ENCODE measurements at places on chromosomes 7 and 10. TPM values are rescaled to one million over a fixed set of nuclear protein-coding genes. Genes with fewer than 3 reads are reported as not detected.
A peak's percentile ranks its signal among the peaks of the same experiment; 100 is the strongest.

GRCh38 chr10:21495002-21495751 lies 30.3 kb downstream of the SKIDA1 start:
- DNase-seq: no peak

VWA2 gene
- not detected for total RNA-seq

- DNase-seq: no peak
Measured at GRCh38 chr7:36605261-36606051, 118.8 kb downstream of the AOAH start.

ZNF488 gene
- 0.09 TPM for total RNA-seq

DNA sequence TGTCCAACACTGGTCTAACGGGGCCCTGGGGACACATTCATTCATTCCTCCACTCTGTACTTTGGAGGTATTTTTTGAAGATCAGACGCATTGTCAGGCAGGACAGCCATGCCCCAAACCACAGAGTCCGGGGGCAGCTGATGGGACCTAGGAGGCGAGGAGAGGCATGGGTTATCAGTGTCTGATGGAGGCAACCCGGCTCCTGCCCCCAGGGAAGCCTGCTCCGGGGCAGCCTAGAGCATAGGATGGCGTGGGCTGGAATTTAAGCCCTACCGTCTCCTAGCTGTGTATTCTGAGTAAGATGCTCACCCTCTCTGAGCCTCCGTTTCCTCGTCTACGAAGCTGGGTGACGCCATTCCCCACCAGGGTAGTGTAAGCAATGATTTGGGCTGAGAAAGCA lies 55.4 kb upstream of the ELN start:
- DNase-seq: no peak

DNA sequence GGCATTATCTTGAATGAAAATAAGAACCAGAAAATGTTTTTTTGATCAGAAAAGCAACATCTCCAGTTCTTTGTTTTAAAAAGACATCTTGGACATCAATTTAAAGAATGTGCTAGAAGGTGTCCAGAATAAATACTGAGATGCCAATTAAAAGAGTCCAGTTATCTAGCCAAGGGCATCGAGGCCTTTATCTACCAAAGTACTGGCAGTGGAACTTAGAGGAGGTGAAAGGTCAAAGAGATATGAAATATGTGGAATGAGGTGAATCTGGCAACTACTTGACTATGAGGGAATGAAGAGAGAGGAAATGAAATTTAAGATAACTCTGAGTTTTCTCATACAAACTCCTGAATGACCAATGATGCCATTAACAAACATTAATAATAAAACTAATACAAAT lies 154.3 kb upstream of the GNAI1 start:
- no peak for DNase-seq

GRCh38 chr10:4315551-4315950 lies 510.5 kb upstream of the AKR1E2 start:
- no peak for DNase-seq

MYOF gene
- 24.2 TPM for total RNA-seq

DNA sequence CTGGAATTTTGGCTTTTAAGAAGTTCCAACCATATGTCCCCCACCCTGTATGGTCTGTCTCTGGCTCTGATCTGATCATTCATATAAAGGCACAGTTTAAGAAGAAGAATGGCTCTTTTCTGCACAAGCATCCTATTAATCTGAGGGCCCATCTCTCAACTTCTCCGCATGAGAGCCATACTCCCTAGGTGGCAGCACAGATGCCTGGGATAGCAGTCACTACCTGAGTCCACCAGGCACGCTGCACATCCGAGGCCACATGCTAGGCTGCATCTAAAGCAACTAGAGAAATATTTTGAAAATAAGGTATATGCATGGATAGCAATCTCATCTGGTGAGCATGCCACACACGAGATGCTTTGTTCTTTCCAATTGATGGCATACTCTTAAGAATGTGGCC lies 565.5 kb downstream of the PARD3 start:
- DNase-seq: no peak

SPAM1 gene
- total RNA-seq: not detected

DNA sequence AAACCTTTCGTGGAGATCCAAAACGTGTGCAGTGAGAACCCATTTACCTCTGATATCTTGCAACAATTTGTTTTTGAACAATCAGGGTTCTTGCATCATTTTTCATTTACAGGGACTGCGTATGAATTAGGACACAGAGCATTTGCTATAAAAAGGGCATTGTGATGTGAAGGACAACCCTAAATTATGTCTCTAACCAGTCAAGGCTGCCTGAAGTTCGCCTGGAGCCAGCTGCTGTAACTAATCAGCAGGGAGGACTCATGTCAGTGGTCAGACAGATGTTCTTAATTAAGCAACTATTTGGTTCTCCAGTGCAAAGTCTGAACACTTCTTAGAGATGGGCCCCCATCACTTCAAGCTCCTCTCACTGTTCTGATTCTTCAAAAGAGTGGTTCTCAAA lies 674.8 kb downstream of the KCNMA1 start:
- peak; percentile 38 for DNase-seq

- DNase-seq: no peak
Measured at GRCh38 chr7:64997927-64998391, 7.1 kb upstream of the ZNF117 start.

- DNase-seq: peak; percentile 79
Measured at GRCh38 chr7:111756687-111757178, 194.4 kb upstream of the IMMP2L start.

GRID1 gene
- not detected for total RNA-seq

DNA sequence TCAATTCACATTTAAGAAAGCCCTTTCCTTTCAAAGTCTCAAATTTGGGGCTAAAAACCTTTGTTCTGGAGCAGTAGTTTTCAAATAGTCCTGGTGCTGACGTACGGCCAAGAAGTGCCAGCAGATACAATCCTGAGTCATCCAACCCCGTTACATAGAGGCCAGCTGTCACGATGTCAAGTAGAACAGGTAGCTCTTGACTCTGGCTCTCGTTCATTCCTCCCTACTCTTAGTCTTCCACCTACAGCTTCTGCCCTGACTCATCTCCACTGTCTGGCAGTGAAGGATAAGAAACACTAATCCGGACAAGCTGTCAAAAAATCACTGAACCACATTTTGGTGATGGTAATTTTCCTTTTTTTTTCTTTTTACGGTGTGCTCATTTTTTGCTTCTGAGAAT lies 132.4 kb upstream of the PTN start:
- no peak for DNase-seq

DNA sequence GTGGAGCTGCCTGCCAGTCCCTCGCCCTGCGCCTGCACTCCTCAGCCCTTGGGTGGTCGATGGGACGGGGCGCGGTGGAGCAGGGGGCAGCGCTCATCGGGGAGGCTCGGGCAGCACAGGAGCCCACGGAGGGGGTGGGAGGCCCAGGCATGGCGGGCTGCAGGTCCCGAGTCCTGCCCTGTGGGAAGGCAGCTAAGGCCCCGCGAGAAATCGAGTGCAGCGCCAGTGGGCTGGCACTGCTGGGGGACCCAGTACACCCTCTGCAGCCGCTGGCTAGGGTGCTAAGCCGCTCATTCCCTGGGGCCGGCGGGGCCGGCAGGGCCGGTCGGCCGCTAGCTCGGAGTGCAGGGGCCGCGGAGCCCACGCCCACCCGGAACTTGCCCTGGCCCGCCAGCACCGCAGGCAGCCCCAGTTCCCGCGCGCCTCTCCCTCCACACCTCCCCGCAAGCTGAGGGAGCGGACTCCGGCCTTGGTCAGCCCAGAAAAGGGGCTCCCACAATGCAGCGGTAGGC lies 565.9 kb upstream of the NRG3 start:
- no peak for DNase-seq

SLC39A12 gene
- total RNA-seq: not detected

GRCh38 chr7:68601826-68602225 lies 996.4 kb upstream of the AUTS2 start:
- no peak for DNase-seq

- DNase-seq: no peak
Measured at GRCh38 chr10:42801135-42801534, 18.5 kb downstream of the BMS1 start.

DNA sequence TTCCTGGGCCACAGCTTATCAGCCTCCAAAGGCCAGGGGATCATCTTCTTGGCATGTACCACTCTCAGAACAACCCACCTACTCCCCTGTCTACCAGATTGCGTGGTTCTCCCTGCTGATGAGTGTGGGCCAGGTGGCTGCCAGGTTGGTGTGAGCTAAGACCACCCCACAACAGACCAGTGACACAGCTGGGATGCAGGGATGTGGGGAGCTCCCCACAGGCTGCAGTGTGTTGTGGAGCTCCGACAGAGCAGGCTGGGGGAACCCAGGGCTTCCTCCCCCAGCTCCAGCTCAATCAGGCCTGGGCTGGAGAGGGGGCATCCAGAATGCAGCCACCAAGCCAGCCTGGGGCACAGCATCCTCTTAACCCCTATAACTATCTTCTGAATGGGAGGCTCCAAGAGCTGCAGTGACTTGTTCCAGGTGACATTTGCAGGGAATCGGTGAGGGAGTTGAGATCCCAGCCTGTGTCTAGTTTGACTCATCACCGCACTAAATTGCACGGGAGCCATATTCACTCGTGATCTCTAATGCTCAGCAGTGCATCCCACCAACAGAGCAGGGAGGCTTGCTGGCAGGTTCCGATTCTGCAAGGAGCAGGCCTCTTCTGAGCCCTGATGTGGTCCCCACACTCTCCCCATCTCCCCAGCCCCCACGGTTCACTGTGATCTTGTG lies 596 bp upstream of the GDF2 start:
- DNase-seq: no peak

DNA sequence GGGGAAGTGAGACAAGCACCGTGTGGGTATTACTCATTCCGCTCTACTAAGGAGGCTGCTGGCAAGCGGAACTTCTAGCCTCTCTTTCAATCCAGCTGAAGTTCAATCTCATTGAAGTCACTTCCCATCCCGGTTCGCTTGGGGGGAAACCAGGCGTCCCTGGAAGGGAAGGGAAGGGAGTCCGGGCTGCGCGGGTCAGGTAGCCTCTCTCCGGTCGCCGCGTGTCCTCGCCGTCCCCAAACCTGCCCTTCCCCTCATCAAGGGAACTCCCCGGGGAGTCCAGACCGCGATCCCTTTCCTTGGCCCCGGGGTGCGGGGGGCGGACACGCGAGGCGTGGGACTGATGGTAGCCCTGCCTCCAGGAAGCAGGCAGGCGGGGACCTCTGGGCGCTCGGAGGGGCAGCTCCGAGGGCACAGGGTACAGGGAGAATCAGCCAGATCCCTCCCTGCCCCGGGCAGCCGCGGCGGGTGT lies 598 bp upstream of the ZEB1 start:
- DNase-seq: no peak

SLC16A12 gene
- total RNA-seq: 0.54 TPM

DNA sequence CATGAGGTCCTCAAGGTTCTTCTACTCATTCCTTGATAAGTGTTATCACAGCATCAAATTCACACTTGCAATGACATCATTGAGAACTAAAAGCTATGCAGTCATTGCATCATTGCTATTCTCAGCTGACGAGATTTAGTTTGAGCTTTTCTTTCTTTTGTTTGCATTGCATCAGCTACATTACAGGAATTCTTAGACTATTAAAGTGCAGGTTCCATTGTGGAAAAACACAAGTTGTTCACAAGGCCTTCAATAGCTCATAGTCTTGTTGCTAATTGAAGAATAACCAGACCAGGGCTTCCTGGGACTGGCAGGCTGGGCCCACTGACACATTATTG lies 139.3 kb downstream of the CXCL12 start:
- no peak for DNase-seq

DNA sequence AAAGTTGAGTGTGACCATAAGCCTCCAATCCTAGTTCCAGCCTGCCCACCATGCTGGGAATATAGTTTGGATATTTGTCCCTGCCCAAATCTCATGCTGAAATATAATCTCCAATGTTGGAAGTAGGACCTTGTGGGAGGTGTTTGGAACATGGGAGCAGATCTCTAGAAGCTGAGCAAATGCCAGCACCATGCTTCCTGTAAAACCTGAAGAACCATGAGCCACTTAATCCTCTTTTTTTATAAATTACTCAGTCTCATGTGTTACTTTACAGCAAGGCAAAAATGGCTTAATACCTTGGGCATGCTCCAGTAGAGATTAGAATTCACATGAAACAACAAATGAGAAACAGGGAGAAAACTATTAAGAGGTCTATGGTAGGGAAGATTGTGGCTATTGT lies 27.2 kb downstream of the STEAP1 start:
- DNase-seq: no peak

DNA sequence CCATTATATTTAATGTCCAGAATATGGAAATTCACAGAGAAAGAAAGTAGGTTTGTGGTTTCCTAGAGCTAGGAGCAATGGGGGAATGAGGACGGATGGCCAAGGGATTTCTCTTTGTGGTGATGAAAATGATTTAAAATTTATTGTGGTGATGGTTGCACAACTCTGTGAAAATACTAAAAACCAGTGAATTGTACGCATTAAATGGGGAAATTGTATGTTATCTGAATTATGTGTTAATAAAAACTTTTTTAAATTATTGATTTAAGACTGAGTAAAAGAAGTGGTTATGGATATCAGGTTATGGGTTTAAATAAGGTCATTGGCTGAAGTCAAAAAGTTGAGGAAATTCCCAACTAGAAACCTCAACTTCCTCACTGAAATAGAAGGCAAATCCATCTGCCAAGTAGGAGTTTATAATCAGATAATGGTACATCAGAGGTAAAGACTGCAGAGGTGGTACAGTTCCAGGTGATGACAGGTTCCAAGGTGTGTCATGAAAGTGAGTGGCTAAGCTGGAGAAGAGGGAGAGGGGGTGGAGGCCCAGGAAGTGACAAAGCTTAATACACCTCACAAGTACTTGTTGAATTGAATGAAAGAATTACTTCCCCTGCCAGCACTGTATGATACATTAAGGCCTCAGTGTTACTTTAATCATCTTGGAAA lies 68.9 kb upstream of the CCDC71L start:
- DNase-seq: no peak

PBLD gene
- 6.2 TPM for total RNA-seq

PRKG1 gene
- 0.17 TPM for total RNA-seq

- DNase-seq: no peak
Measured at GRCh38 chr7:2111568-2111967, 121.2 kb downstream of the MAD1L1 start.

DNA sequence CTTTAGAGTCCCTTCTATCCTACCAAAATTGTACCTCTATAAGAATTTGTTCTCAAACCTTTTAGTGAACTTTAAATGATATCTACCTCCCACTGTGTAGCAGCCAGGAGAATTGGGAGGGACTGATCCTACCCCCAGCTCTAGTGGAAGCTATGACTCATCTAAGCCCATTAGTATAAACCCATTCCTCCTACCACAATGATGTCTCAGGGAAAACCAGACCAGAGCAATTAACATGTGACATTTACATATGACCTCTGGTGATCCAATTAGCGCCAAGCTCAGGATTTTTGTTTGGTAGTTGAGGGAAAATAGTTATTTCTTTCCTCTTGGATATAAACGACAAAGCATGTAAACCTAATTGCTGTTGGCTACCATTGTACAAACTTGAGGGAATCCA lies 33.1 kb upstream of the R3HCC1L start:
- peak; percentile 83 for DNase-seq
